ENCODE measurements at places on chromosomes 16 and 17. TPM values are rescaled to one million over a fixed set of nuclear protein-coding genes. Genes with fewer than 3 reads are reported as not detected.

CDH11 gene
- total RNA-seq, result not detected

DNA sequence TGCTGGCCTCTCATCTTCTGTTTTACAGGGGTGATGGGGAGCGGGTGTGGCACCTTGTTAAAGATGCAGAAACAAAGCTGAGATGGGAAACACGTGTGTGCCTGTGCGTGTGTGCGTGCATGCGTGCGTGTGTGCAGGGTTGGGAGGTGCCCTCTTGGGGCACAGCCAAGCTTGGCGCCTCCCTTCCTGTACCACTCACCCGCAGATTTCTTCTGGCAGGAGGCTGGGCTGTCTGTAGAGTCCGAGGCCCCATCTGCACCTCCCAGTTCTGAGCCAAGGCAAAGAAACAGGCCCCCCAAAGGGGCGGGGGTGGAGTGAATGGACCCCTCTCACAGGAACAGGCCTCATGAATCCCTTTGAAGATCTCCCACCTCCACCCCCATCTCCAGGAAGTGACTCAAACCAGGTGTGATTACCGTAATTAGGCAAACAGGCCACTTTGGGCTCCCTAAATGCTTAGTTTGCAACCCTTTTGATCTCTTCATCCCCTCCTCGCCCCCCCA, 20.9 kb downstream of the TNS4 start:
- DNase-seq, result peak; percentile 93

DNA sequence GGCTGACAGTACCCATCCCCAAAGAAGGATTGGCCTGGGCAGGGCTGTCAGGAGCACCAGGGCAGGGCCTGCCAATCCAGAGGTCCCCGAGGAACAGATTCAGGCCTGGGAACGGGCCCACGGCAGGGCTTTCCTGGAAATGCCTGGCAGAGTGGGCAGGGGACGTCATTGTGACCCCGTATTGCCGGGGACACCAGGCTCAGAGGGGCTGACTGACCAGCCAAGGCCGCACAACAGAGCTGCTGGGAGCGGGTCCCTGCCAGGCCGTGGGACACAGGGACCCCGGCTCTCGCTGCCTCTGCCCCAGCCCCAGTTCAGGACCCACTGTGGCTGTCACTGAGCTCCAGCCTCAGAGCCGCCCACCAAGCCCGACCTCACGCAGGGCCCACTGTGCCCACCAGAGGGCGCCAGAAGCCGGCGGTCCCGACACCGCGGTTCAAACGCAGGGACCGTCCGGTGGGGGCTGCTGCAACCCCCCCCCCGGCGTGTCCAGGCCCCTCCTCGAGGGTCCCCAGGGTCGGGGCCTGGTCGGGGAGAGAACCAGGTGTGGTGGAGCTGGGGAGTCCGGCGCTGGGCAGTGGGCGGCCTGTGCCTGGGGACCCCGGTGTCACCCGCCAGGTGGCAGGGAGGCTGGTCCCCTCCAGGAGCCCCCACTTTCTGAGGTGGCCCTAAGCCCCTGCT, 15.2 kb upstream of the SSTR5 start:
- DNase-seq, result peak; percentile 75

SLC12A3 gene
- total RNA-seq, result not detected

- peak; percentile 34 for DNase-seq
Measured at GRCh38 chr16:47492428-47493377, 31.6 kb downstream of the PHKB start.

CSHL1 gene
- not detected for total RNA-seq

DNA sequence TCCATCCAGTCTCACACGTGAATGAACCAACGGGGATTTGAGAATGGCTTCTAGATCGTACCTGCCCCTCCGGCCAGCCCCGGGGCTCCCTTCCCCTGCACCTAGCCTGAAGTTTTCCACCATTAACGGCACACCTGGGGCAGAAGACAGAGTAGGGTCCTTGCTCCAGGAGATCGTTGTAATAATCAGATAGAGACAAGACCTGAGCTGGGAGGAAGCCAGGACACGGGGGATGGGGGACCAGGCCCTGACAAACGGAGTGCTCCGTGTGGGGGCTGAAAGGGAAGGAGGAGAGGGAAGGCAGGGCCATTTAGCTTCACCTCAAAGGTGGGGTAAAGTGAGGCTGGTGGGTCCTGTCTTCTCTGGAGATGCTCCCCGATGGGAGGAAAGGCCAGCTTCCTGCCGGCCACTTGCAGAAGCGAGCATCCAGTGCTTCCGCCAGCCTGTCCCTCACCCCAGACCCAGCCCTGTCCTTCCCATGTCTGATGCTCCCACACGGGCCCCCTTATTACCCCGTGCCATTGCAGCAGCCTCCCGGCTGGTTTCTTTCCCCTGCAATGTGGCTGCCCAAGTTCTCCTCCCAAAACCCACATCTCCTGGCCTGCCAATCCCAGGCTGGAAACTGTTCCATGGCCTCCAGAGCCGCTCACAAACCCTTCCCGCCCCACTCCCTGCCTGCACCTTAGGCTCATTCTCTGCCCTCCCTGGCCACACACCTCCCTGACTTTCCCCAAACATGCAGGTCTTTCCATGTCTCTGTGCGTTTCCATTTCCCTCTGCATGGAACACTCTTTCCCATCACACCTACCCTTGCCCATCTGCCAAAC, 79.3 kb downstream of the MRC2 start:
- no peak for DNase-seq

GRCh38 chr17:82439829-82440365, 10.7 kb downstream of the CYBC1 start:
- DNase-seq, result no peak

DNA sequence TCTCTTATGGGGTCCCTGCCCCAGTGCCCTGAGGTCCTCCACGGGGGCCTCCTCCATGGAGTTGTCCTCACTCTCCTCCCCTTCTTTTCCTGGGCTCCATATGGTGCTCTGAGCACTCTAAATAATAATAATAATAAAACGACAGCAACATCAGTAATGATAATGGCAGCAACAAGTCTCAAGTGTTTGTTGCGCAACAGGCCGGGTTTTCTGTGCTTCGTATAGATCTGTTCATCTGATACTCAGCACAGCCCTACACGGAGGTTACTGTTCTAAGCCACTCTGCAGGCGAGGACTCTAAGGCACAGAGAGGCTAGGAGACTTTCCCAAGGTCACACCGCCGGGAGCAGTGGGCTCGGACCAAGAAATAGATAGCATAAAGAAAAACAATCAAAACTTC, 13.7 kb downstream of the CIBAR2 start:
- DNase-seq, result no peak

GRB7 gene
- 3.5 TPM for total RNA-seq

PYY gene
- total RNA-seq, result not detected

CD300LB gene
- not detected for total RNA-seq

DNA sequence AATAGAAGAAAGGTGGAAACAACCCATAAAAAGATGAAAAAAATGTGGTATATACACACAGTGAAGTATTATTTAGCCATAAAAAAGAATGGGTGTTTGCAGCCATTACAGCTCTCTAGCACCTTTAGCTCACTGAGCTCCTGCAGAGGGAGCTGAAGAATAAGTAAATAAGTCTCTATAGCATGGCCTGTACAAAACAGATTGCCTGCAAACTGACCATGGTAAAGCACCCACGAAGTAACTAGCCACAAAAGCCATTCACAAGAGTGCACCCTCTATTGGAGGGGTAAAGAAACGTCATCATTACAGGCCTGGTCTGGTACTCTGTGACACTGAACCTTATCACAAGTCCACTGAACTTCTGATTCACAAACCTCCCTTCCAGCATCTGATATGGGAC, 76.3 kb downstream of the USP32 start:
- DNase-seq, result no peak

GRCh38 chr17:8939496-8940334, 25.8 kb downstream of the PIK3R5 start:
- DNase-seq, result peak; percentile 71

GRCh38 chr17:77125432-77125901, 15.3 kb upstream of the SEC14L1 start:
- DNase-seq, result no peak

GRCh38 chr16:85206472-85207356, 94.4 kb upstream of the CIBAR2 start:
- DNase-seq, result no peak

- DNase-seq, result no peak
Measured at GRCh38 chr17:62778990-62779681, 29.0 kb downstream of the MARCHF10 start.

DNA sequence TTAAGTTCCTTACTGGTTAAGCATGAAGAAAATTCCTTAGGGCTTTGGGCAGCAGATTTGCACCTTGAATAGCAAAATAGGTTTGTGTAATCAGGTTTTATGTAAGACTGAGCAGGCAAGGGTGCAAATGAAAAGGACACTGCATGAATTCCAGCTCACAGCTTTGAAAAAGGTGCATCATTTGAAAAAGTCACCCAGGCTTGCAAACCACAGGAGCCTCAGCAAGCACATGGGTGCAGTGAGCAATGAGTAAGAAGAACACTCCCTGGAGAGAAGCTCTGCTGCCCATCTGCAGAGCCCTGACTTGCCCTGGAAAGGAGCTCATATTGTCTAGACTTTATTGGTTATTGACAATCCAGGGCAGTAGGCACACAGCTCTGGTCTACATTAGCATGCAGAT, 165.6 kb upstream of the KCNJ16 start:
- DNase-seq, result no peak

KIF18B gene
- total RNA-seq, result 48.1 TPM

SHBG gene
- total RNA-seq, result 0.63 TPM

NDEL1 gene
- 65.1 TPM for total RNA-seq

DNA sequence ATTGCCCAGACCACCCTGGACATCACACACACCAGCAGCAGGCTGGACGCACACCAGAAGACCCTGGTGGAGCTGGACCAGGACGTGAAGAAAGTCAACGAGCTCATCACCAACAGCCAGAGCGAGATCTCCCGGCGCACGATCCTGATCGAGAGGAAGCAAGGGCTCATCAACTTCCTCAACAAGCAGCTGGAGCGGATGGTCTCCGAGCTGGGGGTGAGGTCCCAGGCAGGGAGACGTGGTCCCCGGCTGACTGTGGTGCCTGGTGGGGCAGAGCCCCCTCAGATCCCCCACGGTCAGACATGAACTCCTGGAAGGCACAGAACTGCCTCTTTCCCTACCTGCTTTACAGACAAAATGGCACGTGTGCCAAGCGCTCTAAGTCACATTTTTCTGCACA, 16.6 kb upstream of the GAA start:
- no peak for DNase-seq

- DNase-seq, result no peak
Measured at GRCh38 chr16:53936052-53936451, 232.1 kb downstream of the FTO start.

GRCh38 chr17:14940108-14940937, 324.8 kb downstream of the PMP22 start:
- DNase-seq, result no peak

TCAP gene
- total RNA-seq, result 1.4 TPM

DNA sequence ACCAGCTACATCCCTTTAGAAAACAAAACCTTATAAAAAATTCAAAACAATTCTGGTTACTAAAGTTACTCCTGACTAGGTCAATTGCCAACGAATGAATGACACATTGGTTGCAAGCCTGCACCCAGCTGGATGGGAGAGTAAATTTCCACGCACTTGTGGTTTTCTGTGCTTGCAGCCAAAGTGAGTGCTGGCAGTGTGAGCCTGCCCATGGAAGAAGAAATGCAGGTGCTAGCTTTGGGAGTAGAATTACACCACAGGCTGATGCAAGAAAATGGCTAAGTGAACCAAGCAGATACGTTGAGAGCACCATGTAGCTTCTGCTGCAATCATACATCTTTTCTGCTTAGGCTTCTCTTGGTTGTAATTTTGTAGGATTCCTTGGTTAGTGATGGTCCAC, 74.6 kb downstream of the SYCE1L start:
- DNase-seq, result no peak

DNA sequence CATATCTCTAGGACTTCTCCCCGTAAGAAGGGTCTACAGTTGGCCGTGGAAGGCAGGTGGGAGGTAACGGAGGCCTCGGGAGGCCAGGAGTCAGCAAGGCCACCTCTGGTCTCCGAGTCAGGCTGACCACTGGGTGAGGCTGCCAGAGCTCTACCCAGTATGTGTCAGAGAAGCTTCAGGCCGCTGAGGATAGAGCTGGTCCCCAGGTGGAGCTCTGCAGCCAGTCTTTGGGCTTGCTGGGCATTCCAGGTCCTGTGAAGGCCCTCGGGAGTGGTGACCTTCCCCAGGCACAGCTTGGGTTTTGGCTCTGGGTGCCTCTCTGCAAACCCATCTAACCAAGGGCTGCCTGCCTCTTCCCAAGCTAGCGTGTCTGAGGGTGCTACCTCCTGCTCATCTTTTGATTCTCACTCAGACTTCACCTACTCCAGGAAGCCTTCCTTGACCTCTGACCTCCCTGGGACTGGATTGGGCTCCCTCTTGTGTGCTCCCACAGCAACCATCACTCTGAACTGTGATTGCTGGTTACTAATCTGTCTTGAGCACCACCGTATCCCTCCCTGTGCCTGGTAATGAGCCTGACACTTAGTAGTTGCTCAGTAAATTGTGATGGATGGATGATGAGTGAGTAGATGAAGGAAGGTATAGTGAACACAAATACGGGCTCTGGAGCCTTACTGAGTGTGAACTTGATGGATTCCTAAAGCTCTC, 22.3 kb downstream of the RHBDL3 start:
- DNase-seq, result no peak
